ENCODE measurements at places on chromosomes 7 and 10. TPM values are rescaled to one million over a fixed set of nuclear protein-coding genes. Genes with fewer than 3 reads are reported as not detected.

The ANKRD7 gene
- 0.82 TPM for total RNA-seq

- no peak for DNase-seq
Measured at GRCh38 chr7:110573862-110574528, 516.9 kb upstream of the LRRN3 start.

The PRKCQ gene
- total RNA-seq = 76.3 TPM

The ADAM22 gene
- 7.0 TPM for total RNA-seq

DNA sequence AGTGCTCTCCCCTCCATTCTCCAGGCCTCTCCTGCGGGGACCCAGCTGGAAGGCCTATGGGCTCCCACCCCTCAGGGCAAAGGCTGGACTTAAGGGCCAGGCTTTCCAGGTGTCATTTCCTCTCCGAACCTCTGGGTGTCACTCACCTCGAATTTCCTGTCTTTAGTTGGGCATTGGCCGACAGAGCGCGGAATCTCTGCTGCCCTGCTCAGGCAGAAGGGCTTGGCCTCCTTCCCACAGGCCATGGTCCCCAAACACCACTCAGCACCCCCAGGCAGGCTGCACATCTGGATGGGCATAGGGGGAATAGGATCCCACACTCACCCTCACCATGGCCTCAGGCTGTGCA is 212.9 kb downstream of the CCSER2 start:
- DNase-seq = no peak

DNA sequence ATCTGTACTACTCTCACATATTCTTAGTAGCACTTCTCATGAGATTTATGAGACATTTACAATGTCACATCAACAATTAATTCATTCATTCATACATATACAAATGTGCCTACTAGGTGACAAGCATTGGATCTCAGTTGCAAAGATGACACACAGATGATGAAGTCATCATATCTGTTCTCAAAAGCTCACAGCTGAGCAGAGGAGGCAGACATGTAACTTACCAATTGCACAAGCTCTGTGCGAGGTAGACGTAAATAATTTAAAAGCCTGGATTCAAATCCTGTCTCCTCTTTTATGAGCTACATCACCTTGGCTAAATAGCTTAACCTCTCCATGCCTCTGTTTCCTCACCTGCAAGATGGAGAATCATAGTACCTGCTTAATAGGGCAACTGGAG is 109.4 kb upstream of the FAM133B start:
- DNase-seq = no peak

DNA sequence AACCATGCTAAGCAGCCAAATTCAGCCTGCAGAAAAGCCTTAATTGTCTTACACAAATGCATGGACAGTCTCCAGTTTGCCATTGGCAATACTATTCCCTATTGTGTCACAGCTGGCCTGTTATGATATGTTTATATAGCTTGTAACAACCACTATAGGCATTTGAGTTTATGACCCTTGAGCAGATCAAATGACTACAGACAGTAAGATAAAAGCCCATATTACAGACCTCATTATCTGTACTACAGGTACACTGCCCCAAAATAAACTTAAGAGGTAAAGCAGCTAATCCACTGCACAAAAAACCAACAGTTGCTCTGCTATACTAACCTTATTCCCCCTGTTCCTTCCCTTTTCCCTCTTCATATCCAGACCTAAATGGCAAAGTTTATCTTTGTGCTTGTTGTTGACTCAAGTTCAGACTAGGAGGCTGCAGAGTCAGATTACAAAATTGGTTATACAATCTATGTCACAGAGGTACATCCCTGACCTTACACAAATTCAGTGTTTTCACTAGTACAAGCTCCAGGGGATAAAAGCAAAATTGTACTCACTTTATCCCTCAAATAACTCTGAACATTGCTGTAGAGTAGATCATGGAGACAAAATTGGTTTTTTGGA is 218.4 kb downstream of the GRM8 start:
- no peak for DNase-seq

The BMPER gene
- 2.4 TPM for total RNA-seq

The LRRC18 gene
- total RNA-seq = not detected

- DNase-seq = no peak
Measured at GRCh38 chr7:87448388-87448787, 27.1 kb downstream of the ABCB4 start.

DNA sequence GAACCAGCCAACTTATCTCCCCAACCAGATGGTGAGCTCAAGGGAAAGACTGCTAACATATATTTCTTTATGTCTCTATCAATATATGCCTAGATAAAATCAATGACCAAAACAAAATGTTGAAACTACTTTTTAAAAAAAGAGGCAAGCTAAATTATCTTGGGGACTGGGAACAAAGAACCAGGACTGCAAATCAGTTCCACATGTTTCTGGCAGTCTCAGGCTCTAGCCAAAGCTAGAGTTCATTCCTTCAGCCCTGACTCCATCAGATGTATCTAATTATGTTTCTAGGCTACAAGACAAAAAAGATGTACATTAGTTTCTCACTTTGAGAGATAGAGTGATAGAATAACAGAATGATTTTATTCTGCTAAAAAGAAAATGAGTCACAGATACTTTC is 1290.3 kb upstream of the SORCS1 start:
- DNase-seq = no peak

The GIMAP2 gene
- 3.7 TPM for total RNA-seq

GRCh38 chr7:18894155-18894554 is 223.3 kb downstream of the TWIST1 start:
- no peak for DNase-seq

The RELN gene
- total RNA-seq = 0.32 TPM

DNA sequence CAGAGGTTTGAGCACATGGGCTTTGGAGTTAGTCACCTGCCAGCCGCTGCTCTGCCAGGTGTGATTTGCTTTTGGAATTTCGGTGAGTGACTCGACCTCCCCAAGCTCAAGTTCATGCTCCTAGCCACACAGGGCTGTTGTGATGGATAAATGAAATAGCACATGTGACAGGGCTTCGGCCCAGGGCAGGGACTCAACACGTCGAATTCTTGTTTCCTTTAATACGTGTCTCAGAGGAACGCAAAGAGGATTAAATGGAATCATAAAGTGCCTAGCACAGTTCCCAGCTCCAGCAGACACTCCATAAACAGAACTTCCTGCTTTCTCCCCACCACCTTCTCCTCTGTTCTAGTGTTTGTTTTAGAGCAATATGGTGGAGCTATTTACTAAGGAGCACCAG is 88.3 kb upstream of the CHST15 start:
- no peak for DNase-seq

- no peak for DNase-seq
Measured at GRCh38 chr10:91389636-91390512, 20.3 kb upstream of the HECTD2 start.

The PTPRZ1 gene
- not detected for total RNA-seq

- DNase-seq = no peak
Measured at GRCh38 chr10:7810443-7810842, 7.9 kb upstream of the TAF3 start.

DNA sequence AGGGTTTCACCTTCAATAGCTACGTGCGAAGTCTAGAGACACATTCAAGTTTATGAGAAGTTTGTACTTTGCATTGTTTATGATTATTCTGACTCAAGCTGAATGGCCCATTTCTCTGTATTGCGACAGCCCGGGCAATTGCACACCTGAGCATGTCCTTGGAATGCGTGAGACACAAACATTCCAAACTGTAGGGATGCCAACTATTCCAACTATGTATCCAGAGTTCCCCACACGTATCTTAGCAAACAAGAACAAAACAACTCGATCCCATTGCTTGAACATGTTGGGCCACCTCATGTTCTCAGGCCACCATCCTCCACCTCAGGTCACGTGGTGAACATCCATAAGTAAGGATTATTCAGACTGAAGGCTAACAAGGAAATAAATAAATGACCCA is 51.4 kb upstream of the EGFR start:
- no peak for DNase-seq

The HOXA7 gene
- total RNA-seq = 8.4 TPM

DNA sequence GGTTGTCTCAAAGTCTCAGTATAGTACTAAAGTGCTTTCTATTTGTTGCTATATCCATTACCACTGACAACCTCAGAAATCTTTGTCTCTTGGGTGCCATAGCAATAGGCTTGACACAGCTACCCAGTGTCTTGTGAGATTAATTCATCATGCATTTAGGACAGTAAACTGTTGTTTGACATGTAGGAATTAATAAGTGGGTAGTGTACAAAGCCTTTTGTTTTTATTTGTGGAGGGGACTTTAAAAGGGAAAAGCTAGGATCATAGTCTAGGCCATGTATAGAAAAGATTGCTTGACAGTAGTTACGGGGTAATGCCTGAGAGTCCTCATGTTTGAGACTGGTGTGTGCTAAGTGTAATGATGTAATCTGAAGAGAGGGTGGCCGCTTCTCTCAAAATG is 102.6 kb upstream of the AGR3 start:
- no peak for DNase-seq

GRCh38 chr7:192701-193480 is 520 bp downstream of the FAM20C start:
- no peak for DNase-seq

DNA sequence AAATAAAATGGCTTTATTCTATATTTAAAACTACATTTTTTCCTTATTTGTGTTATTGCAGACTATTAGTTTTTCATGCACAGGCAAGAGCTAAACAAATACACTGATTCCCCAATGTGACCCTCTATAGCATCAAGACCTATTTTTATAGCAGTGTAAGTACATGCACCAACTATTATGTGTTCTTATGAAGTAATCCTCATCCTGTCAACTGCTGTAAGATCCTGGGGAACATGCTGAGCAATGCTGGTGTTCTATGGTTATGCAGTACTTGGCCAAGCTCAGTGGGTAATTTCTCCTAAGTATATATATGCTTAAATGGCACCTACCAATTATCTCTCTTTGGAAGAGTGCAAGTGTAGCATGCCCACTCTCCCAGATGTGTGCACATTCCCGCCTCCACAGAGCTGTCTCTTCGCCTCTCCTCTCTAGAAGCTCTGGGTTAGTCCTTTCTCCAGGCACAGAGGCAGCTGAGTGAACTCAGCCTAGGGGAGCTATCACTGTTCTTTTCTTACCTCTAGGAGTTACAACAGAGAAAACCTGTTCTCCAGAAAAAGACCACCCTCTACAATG is 428.8 kb downstream of the KCNMA1 start:
- no peak for DNase-seq

The SPDYE2B gene
- not detected for total RNA-seq

The RNF32 gene
- total RNA-seq = not detected

All from psoas muscle (tissue), 8 donors.